Bronchial epithelial cell (primary cell): ENCODE measurements at places on chromosomes 2 and 18. TPM values are rescaled to one million over a fixed set of nuclear protein-coding genes. Genes with fewer than 3 reads are reported as not detected.

AFF3 gene
- total RNA-seq: 0.13 TPM in 1 of 2 replicates, not detected in the other

CCDC121 gene
- total RNA-seq: 0.79 and 0.90 TPM in 2 replicates

TOGARAM2 gene
- total RNA-seq: under 0.01 TPM in 1 of 2 replicates, not detected in the other

SPDYA gene
- 0.79 and 1.4 TPM in 2 replicates for total RNA-seq

RAB31 gene
- total RNA-seq: 47.7 and 48.5 TPM in 2 replicates

UGGT1 gene
- 41.2 and 49.8 TPM in 2 replicates for total RNA-seq

ZNF396 gene
- total RNA-seq: 0.79 and 2.6 TPM in 2 replicates

NPHP1 gene
- 1.6 and 2.4 TPM in 2 replicates for total RNA-seq

PID1 gene
- 3.2 and 9.5 TPM in 2 replicates for total RNA-seq

RND3 gene
- 217 and 260 TPM in 2 replicates for total RNA-seq

TXNDC2 gene
- under 0.01 TPM in 1 of 2 replicates, not detected in the other for total RNA-seq

BOLL gene
- not detected in 2 replicates for total RNA-seq

- DNase-seq: peak; percentile 10
Measured at GRCh38 chr2:10329880-10330699, 27.4 kb downstream of the HPCAL1 start.

DNA sequence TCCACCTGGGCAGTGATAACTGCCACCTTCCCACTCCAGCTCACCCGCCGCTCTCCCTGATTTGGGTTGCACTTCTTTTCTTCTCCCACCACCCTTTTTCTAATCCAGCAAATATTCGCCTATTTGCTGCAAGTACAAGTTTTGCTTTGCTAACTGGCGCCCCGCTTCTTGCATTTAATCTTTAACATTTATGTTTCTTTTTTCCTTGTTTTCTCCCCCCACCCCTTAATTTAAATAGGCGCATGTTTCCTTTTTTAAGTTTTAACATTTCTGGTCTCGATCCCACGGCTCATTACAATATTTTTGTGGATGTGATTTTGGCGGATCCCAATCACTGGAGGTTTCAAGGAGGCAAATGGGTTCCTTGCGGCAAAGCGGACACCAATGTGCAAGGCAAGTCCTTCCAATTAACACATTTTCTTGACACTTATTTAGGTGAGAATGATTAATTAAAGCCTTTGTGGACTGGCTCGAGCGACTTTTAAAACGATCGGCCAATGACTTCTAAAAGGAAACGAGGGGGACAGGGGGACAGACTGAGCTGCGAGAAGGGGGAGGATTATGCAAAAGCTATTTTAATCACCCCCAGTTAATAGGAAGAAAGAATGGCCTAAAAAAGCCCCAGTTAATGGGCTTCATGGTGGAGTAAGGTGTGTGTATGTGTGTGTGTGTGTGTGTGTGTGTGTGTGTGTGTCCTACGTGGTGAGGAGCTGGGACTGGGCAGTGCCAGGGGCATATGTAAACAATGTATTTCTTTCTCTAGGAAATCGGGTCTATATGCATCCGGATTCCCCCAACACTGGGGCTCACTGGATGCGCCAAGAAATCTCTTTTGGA is 1.6 kb downstream of the TBR1 start:
- no peak for DNase-seq

DNA sequence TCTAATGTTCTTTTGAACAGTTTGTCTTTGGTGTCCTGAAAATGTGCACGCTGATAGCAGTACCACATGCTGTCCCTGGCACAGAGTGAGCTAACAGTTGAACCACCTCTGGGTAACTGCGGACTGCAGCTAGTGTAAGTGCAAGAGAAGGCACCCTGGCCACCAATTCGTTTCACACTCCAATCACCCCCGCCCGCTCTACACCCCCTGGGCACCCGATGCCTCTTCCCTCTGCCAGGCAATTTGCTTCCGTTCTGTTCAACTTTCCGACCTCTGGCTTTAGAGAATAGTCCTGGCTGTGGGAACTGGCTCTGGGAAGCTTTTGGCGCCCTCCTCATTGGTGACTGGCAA is 1.4 kb downstream of the DOCK10 start:
- no peak for DNase-seq

DNA sequence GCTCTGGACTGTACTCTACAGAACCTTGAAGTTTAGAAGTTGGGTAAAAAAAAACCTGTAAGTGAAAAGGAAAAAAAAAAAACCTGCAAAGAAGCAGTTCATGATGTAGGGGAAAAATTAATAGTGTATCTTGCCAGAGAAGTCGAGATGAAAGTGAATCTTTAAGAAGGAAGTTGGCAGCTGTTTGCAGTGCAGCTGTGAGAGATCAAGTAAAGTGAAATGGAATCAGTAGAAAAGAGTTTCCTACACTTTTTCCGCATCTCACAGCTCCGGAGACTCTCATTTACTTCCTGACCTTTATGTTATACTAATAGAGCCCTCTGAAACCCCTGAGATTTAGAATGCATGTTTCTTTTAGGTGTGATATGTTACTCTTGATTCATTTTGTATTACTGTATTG is 19.2 kb downstream of the RNMT start:
- DNase-seq: no peak

DNA sequence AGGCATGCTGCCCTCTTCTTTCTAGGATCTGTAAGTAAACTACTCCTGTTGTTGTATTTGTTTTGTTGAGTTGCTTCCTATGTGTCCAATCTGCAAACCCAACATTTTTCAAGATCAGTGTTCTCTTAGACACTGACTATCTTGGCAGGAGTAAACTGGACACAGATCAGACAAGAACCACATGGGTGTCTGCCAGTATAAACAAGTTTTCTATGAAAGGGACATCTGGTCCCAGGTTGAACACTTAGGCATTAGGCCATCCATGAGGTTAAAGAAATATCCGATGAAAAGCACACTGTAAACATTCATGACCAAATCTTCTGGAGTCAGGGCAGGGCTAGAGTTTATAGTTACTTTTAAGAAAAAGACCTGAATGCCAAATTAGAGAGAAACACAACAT is 441.8 kb downstream of the NYAP2 start:
- DNase-seq: no peak

GRCh38 chr2:65298089-65298488 is 70.5 kb downstream of the ACTR2 start:
- no peak for DNase-seq

- DNase-seq: no peak
Measured at GRCh38 chr18:35131387-35132020, 90.3 kb downstream of the MAPRE2 start.

GRCh38 chr2:230713331-230714135 is 891 bp downstream of the CAB39 start:
- DNase-seq: no peak

- DNase-seq: peak; percentile 53
Measured at GRCh38 chr2:58484221-58484620, 243.1 kb upstream of the FANCL start.

DNA sequence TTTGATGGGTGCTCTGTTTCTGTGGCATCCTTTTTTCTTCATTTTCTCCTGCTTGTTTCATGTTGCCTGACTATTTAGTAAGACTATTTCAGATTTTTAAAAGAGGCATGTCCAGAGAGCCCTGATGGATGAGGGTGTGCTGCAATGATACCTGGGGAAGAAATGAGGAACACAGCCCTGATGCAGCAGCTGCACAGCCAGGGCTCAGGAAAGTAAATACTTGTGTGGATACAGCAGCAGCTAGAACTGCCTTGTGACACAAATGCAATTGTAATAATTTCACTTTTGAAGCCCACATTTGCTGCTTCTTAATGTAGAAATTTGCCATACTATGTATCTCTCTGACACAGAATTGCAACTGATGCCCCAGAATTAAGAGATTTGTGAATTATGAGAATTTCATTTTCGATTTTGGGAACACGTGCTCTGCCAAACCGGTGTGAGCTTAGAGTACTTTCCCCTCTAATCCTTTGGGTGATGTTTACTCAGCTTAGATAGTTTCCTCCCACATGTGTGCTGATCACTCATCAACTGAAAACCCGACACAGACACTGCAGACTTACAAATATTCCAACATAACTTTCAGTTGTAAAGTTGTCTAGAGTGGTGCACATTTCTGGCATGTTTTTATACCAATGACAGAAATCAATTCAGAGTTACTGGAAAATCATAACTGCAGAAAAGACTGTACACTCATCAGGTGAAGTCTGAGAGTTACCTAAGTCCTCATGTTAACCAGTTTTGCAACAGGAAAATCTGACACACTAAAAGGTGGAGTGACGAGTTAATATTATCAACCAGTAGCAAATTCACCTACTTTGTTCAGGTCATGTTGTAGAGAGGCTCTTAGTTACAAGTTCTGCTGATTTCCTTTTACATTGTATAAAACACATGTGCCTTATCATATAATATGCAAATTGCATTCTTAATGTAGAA is 383.4 kb downstream of the CBLN2 start:
- DNase-seq: peak; percentile 33

- peak; percentile 77 for DNase-seq
Measured at GRCh38 chr2:234478121-234478858, 18.6 kb downstream of the ARL4C start.

DNA sequence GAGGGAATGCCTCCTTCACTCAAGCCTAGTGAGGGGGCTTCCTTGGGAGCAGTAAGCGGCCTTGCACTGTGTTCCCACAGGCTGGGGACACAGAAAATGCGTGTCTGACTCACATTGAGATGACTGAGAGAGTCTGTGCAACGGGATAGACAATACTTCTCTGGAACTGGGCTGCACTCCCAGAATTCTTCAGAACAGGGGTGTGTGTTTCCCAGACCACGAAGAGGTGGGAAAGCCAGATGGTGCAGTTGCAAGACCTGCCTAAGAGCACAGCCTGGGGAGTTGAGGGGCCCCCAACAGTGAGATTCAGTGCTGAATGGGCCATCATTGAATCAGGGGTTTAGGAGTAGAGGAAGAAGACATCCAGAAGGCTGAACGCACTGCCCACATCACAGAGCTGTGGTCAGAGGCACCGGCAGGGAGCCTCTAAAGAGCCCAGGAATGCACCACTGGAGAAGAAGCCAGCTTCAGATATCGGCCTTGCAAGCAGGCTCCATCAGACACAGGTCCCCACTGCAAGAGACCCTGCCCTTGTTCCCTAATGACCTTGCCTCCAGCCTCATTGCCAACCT is 36.6 kb upstream of the MRPL19 start:
- no peak for DNase-seq

GRCh38 chr18:3598581-3598980 is 148.6 kb downstream of the TGIF1 start:
- no peak for DNase-seq

- DNase-seq: no peak
Measured at GRCh38 chr18:23921716-23922285, 92.8 kb upstream of the TTC39C start.

- no peak for DNase-seq
Measured at GRCh38 chr18:12779456-12779855, 76.6 kb downstream of the PSMG2 start.

- no peak for DNase-seq
Measured at GRCh38 chr18:44788334-44788733, 107.6 kb downstream of the SETBP1 start.

DNA sequence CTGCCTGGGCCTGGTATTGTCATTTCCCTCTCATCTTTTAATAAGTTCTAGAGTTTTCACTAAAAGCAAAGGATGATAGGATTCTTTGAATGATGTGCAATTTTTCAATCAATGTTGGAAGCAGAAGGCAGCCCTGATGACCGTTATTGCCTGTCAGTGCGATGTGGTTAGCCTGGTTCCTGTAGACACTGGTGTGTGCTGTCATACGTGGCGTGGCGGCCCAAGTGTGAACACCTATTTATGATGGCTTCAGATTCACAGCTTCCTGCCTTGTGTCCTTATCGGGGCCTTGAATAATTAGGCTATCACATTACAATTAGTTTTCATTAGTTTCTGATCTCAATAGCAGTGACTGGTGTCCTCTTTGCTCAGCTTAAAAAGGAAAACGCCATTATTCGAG is 218.5 kb downstream of the TPGS2 start:
- DNase-seq: no peak

DNA sequence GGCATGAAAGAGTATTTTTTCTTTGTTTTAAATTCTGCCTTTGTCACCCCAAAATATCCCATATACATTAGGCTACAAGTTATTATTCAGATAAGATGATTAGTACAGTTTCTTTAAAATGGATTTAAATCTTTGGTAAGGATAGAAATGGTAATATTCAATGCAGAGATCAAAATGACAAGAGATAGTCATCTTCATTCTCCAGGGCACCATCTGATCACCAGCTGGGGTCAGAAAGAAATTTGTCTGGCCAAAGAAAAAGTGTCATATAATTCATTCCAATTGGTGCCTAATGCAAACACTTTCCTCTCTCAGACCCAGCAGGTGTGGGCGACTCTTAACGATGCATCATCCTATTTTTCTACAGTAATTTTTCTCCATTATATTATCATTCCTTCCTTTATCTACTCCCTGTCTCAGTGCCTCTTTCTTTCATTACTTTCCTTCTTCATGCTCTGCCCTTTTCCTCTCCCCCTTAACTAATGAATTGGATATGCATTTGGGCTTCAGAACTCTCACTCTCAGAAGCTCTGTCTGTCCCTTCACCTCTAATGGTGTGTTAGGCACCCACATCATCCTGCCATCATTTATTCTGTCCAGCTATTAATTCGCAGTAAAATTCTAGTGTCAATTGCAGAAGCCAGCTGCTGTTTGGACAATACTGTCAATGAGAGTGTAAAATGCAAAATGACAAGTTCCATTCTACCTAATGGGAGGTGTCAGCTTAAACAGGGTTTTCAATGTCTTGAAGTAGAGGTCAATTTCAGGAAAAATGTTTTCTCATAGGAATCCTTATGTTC is 570.5 kb downstream of the TDRD15 start:
- no peak for DNase-seq

DNA sequence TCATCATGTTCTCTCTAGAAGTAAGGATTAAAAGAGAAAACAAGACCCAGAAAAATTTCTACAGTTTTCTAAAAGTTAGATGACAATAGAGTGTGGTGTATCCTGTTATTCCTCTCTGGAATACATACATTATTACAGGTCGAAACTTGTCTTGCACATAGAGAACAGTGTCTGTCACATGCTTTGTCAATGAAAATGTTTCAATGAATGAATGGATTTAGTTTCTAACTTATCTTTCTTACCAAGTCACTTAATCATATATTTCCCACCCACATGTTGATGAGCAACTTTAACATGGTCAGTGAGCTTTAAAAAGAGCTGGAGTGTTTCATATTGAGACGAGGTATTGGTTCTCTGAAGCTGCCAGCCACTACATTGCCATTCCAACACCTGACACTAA is 4.3 kb downstream of the DSG4 start:
- peak; percentile 87 for DNase-seq

- peak; percentile 83 for DNase-seq
Measured at GRCh38 chr2:157672129-157672528, 43.5 kb upstream of the ACVR1C start.

DNA sequence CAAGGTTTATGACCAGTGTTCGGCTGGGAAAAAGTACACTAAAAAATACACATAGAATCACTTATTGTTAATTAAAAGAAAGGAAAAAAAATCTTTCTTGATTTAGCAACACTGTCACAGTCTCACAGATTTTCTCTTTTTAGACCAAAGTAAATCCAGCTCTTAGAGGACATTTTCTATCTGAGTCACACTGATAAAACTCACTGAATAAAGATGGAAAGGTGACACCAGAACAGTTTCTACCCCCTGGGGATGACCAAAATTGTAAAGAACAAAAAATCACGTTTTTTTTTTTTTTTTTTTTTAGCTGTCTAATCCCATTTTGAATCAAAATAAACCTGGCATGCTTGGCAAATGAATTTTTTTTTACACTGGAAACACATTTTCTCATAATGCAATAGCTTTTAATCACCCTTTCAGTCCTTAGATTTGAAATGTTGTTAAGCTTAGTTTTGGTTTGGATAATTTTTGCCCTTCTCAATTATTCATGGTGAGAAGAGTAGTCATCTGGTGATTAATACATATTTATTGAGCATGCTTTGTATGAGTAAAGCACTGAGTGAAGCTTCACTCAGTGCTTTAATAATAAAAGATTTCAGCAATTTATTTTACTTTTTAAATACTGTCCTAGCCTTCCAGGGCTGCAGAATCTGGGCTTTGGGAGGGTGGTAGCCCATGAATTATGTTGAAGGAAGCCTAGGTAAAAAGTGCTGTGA is 886.3 kb downstream of the SLC4A3 start:
- peak; percentile 78 for DNase-seq
